ENCODE measurements at places on chromosomes 2 and 18.

DNA sequence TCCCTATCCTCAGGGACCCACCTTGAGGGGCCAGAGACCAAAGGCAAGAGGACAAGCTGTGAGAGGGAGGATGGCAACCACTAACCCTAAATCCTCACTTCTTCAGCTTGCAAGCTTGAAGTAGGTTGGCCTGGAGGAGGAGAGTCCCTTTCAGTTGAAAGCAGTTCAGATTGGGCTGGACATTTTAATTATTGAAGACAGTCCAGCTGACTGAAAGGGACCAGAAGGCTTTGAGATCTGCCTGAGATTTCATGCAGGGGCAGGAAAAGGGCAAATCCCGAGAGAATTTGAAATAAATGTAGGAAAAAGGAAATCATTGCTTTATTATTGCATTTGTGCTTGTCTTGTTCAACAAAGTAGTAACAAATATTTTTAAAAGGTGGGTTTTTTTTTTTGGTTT is 118.9 kb upstream of the STON1 start:
- DNase-seq = no peak

- DNase-seq = no peak
Measured at GRCh38 chr2:9262671-9263171, 56.1 kb downstream of the ASAP2 start.

GRCh38 chr2:29001806-29002205 is 20.7 kb downstream of the TOGARAM2 start:
- no peak for DNase-seq

GRCh38 chr2:211455216-211455841 is 898.9 kb downstream of the CPS1 start:
- no peak for DNase-seq

GRCh38 chr2:180761224-180761623 is 219.2 kb upstream of the UBE2E3 start:
- no peak for DNase-seq

DNA sequence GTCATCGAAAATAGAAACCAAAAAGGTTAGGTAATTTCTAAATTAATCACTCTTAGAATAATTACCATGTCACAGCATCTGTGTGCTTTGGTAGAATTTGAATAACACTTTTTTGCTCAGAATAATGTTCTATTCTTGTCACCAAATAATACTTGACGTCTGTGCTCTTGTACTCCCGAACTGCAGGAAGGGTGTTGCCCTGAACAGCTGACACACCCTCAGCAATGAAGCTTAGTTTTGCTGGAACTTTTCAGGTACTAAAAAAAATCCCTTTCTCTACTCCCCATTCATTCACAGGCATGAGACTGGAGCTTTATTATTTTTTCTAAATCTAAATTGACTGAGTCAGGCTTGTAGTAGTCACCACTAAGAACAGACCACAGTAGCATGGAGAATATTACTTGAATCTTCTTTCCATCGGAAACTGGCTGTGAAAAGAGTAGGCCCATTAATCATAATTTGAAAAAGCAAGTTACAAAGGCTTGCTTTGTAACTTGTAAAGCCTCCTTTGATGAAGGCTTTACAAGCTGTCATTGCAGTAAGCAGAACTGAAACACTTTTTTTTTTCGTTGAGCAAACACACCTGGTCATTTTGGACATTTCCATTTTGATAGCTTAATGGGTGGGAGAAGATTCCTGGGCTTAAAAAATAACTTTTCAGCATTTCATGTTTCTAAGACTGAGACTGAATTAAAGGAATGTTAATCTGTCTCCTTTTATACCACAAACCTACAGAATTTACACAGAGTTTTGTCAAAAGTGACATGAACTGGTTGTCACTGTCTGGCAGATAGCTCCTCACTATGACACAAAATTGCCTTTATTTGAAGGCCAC is 70.3 kb upstream of the PELI1 start:
- DNase-seq = peak; percentile 26

DNA sequence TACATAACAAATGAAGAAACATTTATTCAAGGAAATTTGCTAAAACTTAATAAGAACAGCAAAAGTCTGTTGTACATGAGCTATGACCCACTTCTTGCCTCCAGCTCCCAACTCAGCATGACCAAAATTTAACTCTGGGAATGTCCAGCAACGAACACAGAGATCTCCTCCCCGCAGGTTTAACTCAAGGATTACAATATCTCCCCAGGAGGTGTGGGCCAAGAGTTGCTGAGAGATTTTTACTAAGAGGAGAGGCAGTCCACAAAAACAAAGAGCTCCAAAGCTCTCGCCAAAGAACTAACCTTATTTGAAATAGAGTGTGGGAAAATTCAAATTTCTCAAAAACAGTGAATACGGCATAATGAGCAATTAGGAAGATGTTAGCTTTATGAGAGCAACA is 318.5 kb downstream of the GRB14 start:
- no peak for DNase-seq

All from stimulated activated CD4-positive, alpha-beta T cell treated with anti-CD3 and anti-CD28 coated beads, Interleukin-12 subunit alpha, Interleukin-12 subunit beta, amount 100 ng/mL, for 4 hours (primary cell).